ENCODE measurements at places on chromosomes 5 and 9.

DNA sequence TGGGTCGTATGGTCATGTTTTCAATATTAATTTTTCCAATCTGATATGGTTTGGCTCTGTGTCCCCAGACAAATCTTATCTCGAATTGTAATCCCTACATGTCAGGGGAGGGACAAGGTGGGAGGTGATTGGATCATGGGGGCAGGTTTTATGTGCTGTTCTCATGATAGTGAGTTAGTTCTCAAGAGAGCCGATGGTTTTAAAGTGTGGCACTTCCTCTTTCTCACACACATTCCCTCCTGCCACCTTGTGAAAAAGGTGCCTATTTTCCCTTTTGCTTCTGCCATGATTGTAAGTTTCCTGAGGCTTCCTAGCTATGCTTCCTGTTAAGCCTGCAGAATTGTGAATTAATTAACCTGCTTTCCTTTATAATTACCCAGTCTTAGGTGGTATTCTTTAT lies 309.1 kb upstream of the GRIN3A start:
- no peak for DNase-seq

DNA sequence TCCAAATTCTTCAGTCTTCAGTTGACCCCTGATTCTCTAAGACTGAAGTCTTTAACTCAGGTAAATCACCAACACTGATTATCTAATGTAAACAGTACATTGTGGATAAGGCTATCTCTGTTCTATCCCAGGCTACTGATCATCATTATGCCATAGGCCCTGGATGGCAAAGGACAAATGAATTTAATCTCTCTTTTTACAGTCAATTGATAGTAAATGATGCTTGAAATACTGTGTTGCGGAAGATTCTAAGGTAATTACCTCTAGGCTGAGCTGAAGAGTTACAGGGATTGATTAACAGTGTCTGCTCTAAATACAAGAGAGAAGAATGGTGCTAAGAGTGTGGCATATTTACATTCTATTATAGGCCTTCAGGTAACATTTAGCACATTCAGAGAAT lies 264.7 kb downstream of the ACTL7B start:
- DNase-seq, result no peak

DNA sequence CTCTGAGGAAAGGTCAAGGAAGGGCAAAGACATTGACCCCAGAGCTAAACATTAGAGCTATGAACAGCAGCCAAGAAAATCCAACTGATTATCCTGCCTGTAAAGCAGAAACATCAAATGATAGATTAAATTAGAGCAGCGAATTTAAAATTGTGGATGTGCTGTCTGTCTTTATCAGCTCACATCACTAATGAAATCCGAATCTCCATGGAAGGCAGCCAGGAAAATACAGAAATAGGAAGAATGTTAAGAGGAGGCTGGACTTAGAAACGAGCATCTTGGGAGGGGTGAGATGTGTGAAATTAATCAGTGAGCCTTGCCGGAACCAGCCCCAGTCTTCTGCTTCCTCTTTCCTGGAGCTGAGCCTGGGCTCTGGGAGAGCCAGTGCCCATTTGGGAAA lies 191.0 kb downstream of the PJA2 start:
- no peak for DNase-seq

- DNase-seq, result no peak
These were observed 100.0 kb upstream of the IL6ST start for GRCh38 chr5:56094579-56095361.

GRCh38 chr9:77575785-77576184 lies 72.3 kb downstream of the GNA14 start:
- no peak for DNase-seq

GRCh38 chr5:125014202-125014601 lies 267.8 kb upstream of the ZNF608 start:
- no peak for DNase-seq

DNA sequence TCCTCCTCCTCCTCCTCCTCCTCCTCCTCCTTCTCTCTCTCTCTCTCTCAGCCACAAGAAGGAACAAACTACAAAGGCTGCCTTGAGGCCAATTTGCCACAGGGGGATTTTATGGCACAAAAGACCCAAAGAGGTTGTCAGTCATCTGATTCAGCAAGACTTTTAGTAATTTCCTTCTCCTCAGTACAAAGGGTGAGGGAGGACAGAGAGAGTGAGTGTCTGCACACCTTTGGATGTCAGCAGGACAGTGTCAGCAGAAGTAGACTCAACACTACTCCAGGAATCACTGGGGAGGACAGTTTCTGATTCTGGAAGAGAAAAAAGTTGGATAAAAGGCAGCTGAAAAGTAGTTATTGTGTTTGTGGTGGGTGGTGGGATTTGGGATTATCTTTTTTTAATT lies 13.6 kb downstream of the TIMD4 start:
- DNase-seq, result no peak

DNA sequence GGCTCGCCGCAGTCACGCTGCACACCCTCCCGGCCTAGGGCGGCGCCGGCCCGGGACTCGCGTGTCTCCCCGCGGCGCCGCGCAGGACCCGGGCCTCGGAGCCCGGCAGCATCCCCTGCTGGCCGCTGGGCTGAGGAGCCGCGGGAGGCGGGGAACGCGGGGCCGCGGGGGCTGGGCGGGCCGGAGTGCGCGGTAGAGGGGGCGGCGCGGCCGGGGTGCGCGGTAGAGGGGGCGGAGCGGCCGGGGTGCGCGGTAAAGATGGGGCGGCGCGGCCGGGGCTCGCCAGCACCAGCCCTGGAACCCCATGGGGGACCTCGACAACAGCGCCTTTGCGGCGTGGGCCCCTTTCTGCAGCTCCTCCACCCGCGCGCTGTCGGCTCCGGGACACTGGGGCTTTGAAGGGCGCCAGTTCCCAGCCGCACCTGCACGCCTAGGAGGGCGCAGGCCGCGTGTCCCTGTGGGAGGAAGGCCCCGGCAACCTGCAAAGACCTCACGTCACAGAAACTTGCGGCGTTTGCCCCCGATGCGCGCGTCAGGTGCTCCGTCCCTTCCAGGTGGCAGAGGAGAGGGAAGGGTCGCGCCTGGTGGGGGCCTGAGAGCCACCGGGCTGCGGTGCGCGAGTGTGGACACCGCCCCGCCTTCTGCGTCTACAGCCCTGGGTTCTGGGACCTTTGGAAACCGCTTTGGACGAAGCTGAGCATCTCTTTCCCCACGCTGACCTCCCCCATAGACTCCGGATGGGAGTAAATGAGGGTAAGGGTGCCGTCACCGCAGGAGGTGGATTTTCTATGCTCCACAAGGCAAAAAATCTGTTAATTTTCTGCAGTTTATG lies 49.6 kb downstream of the NSUN2 start:
- DNase-seq, result no peak

DNA sequence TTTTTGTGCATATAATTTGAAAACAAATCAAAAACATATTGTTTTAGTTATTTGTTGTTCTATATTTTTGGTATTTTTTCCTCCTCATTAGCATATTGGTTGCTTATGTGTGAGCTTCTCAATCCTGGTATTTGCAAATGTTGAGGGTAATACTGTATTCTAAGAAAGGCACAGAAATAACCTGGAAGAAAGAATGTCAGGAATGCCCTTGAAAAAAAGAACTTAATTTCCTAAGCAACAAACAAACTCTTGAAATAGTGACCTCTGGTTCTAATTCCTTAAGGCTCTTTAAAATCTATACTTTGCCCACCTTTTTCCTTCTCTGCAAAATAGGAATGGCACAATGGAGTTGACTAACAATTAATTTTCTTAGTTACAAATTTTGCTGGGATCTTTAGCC lies 117.5 kb downstream of the HMHB1 start:
- DNase-seq, result no peak

GRCh38 chr9:120383999-120384924 lies 195.7 kb downstream of the CDK5RAP2 start:
- no peak for DNase-seq

GRCh38 chr5:65247594-65247993 lies 234.1 kb downstream of the ADAMTS6 start:
- no peak for DNase-seq

DNA sequence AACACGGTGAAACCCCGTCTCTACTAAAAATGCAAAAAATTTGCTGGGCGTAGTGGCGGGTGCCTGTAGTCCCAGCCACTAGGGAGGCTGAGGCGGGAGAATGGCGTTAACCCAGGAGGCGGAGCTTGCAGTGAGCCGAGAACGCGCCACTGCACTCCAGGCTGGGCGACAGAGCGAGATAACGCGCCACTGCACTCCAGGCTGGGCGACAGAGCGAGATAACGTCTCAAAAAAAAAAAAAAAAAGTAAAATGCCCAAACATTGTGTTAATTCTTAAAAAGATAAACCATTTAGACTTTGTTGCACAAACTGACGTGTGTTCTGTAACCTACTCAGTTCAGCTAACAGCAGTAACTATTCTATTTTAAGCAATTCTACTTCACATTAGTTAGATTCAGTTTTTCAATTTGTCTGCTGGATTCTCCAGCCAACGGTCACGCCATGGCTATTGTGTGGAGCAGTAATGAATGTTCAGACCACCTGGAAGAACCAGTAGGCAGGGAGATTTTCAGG lies 119.3 kb upstream of the MAN2A1 start:
- no peak for DNase-seq

DNA sequence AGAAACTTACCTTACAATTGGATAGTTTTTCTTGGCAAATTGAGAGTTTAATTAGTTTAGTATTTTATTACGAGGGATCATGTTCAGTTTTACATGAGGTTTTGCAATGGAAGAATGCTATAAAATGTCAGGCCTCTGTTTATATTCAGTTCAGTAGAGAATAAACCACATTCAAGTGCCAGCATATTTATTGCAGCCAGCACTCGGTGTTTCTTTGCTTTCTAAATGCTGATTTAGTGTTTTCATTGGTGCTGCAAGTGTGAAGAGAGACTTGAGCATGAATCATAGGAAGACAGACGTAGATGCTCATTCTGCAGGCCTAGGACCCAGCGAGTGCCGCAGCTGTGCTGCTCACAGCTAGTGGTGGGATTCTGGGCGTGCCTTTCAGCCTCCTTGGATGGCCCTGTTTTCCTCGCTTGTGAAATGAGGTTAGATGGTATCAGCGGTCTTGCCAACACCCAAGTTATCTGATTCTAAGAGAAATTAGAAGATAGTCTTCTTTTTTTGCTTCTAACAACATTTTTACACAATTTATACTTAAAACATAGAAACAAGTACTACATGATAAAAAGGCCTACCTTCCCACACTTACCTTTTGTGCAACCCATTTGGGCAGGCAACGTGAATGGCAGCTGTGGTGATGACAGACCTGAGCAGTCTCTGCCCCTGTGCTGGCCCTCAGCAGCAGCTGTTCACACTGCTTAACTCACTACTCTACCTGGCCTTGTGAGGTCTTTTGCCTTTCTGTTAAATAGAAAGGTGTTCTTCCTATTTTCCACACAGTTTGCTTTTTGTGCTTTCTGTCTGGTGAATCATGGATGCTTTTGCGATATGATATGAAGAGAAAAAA lies 26.8 kb upstream of the TNFAIP8 start:
- DNase-seq, result no peak

GRCh38 chr9:87073692-87074091 lies 126.4 kb upstream of the GAS1 start:
- DNase-seq, result no peak

DNA sequence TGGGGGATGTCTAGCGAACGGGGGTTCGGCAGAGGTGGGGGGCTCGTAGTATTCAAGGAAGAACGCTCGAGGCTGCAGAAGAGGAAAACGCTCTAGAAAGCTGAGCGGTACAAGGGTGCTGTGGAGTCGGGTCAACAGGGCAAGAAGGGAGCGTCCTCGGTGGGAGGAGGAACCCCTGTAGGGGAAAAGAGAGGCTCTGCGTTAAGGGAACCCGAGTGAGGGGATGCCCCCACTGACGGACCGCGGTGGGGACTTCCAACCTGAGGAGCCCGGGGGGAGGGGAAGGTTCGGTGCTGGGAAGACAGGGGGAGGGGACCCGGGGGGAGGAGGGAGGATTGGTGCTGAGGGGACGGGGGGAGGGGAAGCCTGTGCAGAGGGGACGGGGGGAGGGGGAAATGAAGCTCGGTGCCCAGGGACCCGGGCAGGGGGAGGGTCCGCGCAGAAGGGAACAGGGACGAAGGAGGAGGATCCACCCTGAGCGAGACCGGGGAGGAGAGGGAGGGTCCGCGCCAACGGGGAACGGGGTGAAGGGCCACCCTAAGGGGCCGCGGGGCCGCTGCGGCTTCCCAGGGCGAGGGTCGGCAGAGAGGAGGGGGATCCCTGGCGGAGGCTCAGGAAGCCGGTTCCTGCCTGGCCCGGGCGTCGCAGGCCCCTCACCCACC lies 621 bp downstream of the NR6A1 start:
- DNase-seq, result peak; percentile 17

DNA sequence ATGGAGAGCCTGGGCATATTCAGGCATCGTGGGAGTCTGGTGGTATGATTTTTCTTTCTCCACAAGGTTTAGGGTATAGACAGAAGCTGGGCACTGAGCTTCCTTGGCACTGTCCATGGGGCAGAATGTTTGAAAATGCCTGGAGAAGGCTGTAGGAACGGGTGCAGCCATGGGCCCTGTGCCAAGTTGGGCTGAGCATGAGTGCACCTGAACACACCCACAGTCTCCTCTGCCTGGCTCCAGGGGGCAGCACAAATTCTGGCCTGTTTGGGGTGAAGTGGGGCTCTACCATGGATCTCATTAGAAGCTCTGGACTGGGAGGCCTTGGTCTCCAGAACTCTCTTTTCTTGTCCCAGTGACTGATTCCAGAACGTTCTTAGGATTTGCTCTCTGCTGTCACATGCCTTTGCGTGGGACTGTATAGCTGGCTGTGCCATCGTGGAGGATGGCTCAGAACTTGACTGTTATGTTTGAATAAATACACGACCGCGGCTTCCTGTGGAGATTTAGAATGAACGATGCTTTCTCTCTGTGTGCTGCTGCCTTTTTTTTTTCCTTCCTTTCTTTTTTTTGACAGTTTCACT lies 229.8 kb downstream of the FANCC start:
- no peak for DNase-seq

DNA sequence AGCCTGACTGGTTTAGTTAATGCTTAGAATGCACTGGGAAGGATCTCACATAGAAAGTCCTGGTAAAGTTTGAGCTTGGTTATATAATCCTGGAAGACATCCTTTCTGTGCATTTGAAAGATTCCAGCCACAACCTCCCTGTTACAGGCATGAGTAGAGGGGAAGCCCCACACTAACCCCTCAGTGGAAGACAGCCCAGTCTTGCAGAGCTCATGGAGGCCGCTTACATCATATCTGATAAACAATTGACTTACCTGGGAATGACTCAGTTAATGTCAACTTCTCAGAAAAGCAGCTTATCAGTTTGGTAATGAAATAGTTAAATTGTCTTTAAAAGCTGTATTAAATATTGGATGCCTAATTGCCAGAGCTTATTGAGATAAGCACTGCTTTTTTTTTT lies 28.1 kb upstream of the PDE8B start:
- no peak for DNase-seq

DNA sequence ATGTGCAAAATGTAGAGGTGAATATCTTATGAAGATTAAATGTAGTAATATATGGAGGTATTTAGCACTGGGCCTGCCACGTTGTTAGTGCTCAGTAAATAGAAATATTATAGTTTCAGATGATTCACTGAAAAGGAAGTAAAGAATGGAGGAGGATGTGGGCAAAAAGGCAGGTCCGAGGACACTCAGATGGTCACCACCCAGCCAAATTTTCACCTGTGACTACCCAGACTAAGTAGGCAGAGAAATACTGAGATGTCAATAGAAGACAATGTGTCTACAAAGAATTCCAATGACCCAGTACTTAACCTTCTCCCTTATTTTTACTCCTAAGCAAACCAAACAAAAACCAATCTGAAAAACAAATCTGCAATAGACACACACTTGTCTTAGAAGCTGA lies 70.3 kb upstream of the ATP10B start:
- DNase-seq, result no peak

GRCh38 chr9:118558026-118558425 lies 811.2 kb downstream of the BRINP1 start:
- no peak for DNase-seq

Data from GDM1 (cell line).